ENCODE measurements at places on chromosomes 3 and 15. TPM values are rescaled to one million over a fixed set of nuclear protein-coding genes. Genes with fewer than 3 reads are reported as not detected.

Gene SPATA12
- polyA plus RNA-seq, result not detected

GRCh38 chr15:26771168-26771567 is 1.7 kb downstream of the GABRB3 start:
- DNase-seq, result no peak

DNA sequence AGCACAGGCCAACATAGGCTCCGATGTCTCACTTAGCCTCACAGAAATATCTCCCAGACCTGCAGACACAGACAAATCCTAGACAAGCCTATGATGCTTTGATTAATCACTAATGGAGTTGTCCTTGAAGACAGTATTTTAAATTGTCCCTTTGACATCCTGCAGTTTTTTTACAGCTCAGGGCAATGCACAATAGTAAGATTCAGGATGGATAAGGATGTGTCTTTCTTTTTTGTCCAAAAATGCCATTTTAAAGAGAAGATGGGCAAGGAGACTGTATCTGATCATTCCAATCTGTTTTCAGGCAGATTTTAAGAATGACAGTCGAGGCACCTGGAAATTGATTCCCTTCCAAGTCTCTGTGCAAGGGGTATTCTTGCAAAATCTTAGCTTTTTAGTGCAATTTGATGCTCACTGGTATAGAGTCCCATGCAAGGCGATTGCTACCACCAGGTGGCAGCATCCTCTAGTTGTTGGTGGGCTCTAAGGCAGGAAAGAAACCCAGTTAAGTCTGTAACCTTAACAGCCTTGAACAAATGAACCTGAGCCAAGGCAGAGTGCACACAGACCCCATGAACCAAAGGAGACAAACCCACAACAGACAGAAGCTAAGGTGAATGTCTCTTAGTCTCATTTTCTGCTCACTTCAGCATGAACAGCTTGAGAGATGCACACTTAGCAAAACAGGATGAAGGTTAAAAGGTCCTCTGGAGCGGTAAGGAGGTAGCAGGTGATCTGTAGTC is 51.2 kb upstream of the MINAR1 start:
- peak; percentile 64 for DNase-seq

Gene TRIM42
- polyA plus RNA-seq, result not detected

Gene ANKRD63
- polyA plus RNA-seq, result not detected

GRCh38 chr15:65333148-65333820 is 28.8 kb downstream of the RNU5B-1 start:
- no peak for DNase-seq

GRCh38 chr15:81882504-81882903 is 163.3 kb downstream of the MEX3B start:
- DNase-seq, result no peak

Gene GP9
- polyA plus RNA-seq, result 2.4 TPM

GRCh38 chr3:188197388-188197847 is 43.5 kb downstream of the LPP start:
- DNase-seq, result no peak

Gene CMTM8
- 12.2 TPM for polyA plus RNA-seq

Gene STARD9
- 13.2 TPM for polyA plus RNA-seq

GRCh38 chr3:86740751-86741150 is 250.2 kb downstream of the VGLL3 start:
- DNase-seq, result no peak

GRCh38 chr15:89168316-89168833 is 53.0 kb downstream of the RLBP1 start:
- no peak for DNase-seq

DNA sequence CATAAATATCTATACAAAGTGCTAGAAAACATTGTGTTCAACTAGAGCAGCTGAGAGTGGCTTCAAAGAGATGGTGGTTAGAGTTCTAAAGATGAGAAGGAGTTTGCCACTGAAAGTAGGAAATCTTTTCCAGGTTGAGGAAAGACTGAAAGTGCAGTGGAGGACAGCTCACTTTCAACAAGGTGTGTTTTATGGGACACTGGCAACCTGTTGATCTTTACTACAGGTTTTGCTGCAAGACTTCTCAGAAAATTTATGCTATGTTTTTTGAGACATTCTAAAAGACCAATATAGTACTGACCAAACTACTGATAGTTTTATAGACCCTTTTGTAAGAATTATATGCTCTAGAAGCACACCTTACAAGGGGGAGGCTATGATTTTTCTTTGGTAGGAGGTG is 3.8 kb downstream of the CHRNA7 start:
- DNase-seq, result no peak

Gene NOX5
- 1.2 TPM for polyA plus RNA-seq

DNA sequence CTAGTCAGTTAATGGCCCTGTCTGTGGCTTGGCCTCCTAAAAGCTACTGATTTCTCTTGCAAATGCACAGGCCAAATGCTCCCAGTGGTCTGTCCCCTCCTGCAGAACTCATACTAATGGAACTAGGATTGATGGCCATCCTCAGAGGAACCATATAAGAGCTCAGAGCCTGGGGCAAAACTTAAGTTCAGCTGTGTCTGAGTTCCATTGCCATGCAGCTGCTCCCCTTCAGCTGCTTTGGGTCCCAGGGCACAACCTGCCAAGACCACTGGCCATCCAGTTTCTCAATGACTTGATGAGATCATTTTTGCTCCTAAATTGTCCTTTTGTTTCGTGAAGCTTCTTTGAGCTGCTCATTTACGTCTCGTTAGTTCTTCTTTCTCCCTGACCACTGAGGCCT is 529.5 kb upstream of the TBL1XR1 start:
- DNase-seq, result no peak

Gene CAMK2N2
- 0.16 TPM for polyA plus RNA-seq

DNA sequence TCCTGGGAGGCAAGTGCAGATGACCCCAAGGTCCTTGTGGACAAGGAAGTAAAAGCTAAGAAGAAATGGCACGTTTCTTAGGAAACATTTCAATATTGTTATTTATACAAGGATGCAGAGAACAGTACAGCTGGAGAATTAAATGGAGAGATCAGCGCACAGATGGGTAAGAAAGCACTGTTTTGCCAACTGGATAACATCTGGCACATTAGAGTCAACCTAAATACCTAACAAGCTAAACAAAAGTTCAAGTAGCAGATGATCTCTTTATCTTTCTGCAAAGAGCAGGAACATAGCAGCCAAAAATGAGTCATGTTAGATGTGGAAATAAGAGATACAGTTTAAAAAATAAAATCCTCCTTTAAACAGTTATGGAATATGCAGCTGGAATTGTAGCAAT is 15.7 kb upstream of the DPPA4 start:
- DNase-seq, result no peak

GRCh38 chr3:24773798-24774197 is 279.1 kb upstream of the THRB start:
- peak; percentile 78 for DNase-seq

Gene KLF15
- polyA plus RNA-seq, result 6.5 TPM

- DNase-seq, result no peak
These were observed 76.0 kb upstream of the GSK3B start for GRCh38 chr3:120170223-120170622.

Gene KCNAB1
- polyA plus RNA-seq, result 1.7 TPM

Gene GPR62
- 0.33 TPM for polyA plus RNA-seq

Gene PPP2R3A
- polyA plus RNA-seq, result 14.4 TPM

- no peak for DNase-seq
These were observed 113.8 kb downstream of the MBNL1 start for GRCh38 chr3:152382312-152383135.

- no peak for DNase-seq
These were observed 1.5 kb downstream of the TPRA1 start for GRCh38 chr3:127588806-127589577.

Gene LRRIQ4
- not detected for polyA plus RNA-seq

- DNase-seq, result no peak
These were observed 98.6 kb upstream of the ABHD17C start for GRCh38 chr15:80596521-80596976.

Gene SPESP1
- 2.4 TPM for polyA plus RNA-seq

- DNase-seq, result no peak
These were observed 3.4 kb downstream of the FSD2 start for GRCh38 chr15:82802497-82802896.

- DNase-seq, result peak; percentile 38
These were observed 115.7 kb upstream of the TSPAN3 start for GRCh38 chr15:77186594-77187011.

Data from right lung (tissue), 10 donors.